ENCODE measurements at places on chromosomes 6 and 20.

DNA sequence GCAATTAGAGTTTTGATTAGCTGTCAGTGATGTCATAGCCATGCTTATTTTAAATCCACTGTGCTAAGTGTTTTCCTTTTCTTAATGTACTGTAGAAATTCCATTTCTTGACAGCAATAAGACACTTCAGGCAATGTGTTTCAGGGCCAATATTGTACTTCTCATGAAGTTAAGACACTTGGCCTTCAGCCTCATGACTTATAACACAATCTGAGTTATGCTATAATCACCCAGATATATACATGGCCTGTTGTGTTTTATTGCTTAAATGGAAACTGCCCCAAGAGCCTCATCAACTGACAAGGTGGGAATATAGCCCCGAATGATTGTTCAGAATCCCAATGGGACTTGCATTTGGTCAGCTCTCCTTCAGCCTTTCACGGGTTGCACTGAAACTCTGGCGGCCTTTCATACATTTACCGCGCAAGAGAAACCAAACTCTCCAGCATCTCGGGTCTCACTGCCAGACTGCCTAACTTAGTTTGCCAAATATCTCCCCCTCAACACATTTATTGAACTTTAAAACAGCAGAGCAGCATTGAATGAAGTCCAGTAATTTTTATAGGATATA is 44.2 kb upstream of the TBX18 start:
- no peaks in the 10 kb centered on the region for H3K4me1 ChIP-seq
- H3K4me3 ChIP-seq = no peak overlapping the region
- H3K27ac ChIP-seq = no peak overlapping the region

- H3K36me3 ChIP-seq = no peaks in the 10 kb centered on the region
- no peak overlapping the region for H3K4me3 ChIP-seq
- DNase-seq = no peak
Measured at GRCh38 chr6:69105288-69105687, 470.2 kb downstream of the ADGRB3 start.

DNA sequence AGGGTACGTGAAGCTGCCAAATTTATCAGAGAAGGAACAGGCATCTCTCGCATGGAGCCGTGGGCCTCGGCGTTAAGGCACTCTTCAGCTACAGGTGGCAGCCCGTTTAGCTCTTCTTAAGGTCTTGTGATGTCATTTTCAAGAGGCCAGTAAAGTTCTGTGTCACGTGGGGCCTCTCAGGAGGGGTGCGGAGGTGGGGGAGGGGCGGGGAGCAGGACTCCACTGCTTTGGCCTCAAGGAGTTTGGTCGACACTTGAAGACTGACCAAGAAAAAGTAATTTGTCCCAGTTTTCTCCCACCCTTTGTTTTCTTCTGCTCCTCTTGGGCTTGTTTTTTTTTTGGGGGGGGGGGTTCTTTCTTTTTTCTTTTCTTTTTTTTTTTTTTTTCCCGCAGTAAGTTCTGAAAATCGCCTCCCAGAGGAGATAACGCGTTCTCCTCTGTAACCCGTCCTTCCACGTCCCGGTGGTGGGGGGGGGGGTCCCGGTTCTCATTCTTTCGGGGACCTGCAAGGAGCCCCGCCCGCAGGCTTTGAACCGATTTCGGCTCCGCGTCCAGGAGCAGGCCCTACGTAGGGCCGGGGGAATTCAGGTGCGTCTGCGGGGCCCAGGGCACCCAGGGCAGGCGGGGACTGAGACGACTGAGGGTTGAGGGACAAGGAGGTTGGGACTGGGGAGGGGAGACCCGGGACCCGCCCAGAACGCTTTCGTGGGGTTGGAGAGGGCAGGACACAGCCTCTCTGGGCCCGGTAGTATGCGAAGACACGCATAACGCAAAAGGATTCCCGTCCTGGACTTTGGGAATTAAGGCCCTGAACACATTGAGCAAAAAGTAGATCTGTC is 26.0 kb downstream of the GPX6 start:
- H3K27me3 ChIP-seq = peaks cover 63% of the 10 kb centered on the region
- H3K4me1 ChIP-seq = peaks cover 16% of the 10 kb centered on the region
- peak overlapping the region; percentile 56 for H3K4me3 ChIP-seq
- H3K27ac ChIP-seq = no peak overlapping the region
- DNase-seq = peak; percentile 66

DNA sequence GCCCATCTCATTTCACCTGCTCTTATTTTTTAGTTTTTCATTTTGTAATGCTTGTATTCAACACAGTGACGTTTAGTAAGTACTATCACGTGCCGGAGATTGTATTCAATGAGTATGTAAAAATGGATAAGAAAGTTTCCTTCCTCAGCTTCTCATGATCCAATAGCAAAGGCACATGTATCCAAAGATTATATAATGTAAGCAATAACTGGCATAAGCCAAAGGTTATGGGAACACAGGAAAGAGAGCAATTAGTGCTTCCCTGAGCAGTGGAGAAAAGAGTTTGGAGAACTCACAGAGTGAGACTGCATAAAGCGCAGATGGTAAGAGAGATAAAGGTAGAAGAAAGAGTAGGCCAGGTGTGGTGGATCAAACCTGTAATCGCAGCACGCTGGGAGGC is 21.8 kb upstream of the LTV1 start:
- H3K4me1 ChIP-seq = no peaks in the 10 kb centered on the region
- no peak for DNase-seq
- H3K27ac ChIP-seq = no peak overlapping the region

- no peak overlapping the region for H3K27ac ChIP-seq
- no peak overlapping the region for H3K4me3 ChIP-seq
- H3K4me1 ChIP-seq = peaks cover 7% of the 10 kb centered on the region
- peaks cover 1% of the 10 kb centered on the region for H3K27me3 ChIP-seq
- no peak for DNase-seq
Measured at GRCh38 chr6:140812636-140813035, 1320.1 kb upstream of the GJE1 start.
